ENCODE measurements at places on chromosomes 7 and 10.
A peak's percentile ranks its signal among the peaks of the same experiment; 100 is the strongest.

- no peak for DNase-seq
Measured at GRCh38 chr10:9296190-9296589, 1241.7 kb downstream of the GATA3 start.

GRCh38 chr10:90871766-90872647 is at the start of gene RPP30:
RPP30 (plus strand) TSS chr10:90871974; CDS start chr10:90871987, 13 bp downstream.
- DNase-seq = peak; percentile 91

- DNase-seq = peak; percentile 12
Measured at GRCh38 chr7:47518827-47519226, 63.1 kb downstream of the TNS3 start.

DNA sequence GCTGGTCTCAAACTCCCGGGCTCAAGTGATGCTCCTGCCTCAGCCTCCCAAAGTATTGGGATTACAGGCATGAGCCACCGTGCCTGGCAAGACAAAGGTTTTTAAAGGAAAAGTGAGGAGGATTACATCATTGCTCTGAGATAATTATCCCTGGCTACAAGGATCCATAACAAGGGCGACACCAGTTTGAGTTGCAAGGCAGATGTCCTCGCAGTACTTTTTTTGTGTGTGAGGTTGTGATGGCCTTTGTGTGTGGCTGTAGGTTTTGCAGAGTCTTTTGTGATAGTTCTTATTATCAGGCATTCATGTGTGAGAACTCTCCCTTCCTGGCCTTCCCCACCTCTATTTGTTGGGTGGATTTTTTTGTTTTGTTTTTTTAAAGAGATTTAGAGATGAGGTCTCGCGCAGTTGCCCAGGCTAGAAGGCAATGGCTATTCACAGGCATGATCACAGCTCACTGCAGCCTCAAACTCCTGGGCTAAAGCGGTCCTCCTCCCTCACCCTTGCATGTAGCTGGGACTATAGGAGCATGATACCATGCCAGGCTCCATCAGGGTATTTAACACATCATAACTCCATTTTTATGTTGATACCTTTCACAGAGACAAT is 10.0 kb downstream of the BTBD16 start:
- DNase-seq = peak; percentile 8

- no peak for DNase-seq
Measured at GRCh38 chr10:48213047-48213446, 61.4 kb downstream of the FRMPD2 start.

DNA sequence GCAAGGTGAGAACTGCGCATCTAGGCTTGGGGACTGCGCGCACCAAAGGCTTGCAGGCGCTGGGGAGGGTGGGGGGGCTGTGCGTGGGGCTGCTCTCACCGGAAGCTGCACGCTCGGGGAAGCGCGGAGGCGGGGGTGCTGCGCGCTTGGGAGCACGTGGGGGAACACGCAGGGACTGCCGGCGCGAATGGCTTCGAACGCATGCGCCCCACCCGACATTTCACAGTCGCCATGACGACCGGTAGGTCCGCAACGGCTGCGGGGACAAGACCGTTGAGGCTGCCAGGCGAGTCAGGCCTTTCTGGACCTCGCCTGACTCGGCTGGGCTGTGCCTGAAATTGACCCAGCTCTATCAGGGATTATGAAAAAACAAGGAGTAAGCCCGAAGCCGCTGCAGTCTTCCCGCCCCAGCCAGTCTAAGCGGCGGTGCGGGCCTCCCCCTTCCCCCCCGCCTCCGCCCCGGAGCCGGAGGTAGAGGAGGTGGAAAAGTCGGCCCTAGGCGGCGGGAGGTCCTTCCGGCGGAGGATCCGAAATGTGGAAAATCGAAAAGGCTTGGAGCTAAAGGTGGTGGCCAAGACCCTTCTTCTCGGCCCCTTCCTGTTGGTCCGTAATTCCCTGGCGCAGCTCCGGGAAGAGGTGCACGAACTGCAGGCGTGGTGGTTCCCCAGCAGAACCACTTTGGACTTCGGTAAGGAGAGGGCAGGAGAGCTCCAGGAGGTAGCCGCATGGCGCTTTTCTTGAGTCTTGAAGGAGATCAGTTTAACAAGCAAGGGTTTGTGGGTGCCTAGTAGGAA is 34.9 kb upstream of the STEAP1 start:
- DNase-seq = peak; percentile 63

GRCh38 chr7:104967088-104967487 is 46.9 kb upstream of the KMT2E start:
- DNase-seq = no peak

- DNase-seq = peak; percentile 17
Measured at GRCh38 chr10:132527339-132528063, 10.1 kb upstream of the INPP5A start.

- DNase-seq = no peak
Measured at GRCh38 chr10:86258941-86259340, 107.7 kb downstream of the GRID1 start.

GRCh38 chr7:116236020-116236630 is 25.8 kb downstream of the TES start:
- no peak for DNase-seq

GRCh38 chr7:87452279-87452678 is 23.2 kb downstream of the ABCB4 start:
- no peak for DNase-seq

DNA sequence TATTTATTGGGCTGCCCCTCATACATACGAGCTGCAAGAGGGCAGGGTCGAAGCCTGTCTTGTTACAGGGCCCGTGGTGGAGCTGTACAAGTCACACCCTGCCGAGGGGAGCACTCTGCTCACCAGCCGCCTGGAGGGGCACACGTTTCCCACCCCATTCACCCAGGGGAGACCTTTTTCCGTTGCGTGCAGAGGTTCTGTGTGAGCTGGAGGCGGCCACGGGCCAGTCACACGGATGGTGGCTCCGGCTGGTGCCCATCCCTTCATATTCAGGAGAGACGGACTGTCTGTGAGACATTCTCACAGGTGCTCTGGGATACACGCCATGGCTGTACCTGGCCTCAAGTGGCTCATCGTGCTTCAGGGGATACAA is 47.9 kb upstream of the FAM20C start:
- no peak for DNase-seq

GRCh38 chr10:93073539-93074146 is at the start of gene CYP26A1:
CYP26A1 (plus strand) TSS chr10:93073893; CDS start chr10:93073935, 42 bp downstream.
- no peak for DNase-seq

DNA sequence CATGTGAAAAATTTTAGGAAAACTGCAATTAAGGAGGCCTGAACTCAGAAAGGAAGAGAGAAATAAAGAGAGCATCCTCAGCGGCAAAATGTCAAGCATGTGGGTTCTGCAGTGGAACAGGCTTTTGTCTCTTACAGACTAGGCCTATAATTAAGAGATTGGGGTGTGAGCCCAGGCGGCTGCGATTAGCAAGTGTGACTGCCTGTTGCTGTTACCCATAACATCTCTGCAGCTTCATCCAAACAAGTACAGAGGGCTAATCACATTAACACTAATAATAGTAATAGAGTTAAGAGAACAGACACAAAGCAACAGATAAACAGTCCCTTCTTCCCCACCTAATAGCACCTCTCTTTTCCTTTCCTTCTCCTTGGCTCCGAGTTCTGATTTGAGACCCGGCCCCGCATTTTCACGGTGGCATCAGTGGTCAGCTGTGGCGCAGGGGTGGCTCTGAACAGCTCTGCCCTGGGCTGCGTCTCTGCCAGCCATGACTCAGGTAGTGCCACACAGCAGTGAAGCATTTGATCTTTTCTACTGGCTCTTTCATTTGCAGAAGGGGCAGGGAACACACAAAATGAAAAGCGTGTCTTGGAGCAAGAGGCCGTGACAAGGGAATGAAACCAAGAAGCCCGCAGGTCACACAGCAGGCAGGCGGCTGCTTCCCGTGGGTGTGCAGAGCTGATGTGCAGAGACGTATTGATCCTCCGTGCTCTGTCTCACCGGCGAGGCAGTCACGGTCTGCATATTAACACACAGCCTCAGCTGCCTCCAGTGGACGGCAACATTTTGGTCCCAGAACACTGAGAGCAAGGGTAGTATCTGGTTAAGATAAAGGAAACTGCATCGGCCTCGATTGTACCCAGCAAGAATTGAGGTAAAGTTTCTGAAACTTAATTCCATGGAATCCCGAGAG is 103.1 kb downstream of the KLF6 start:
- DNase-seq = no peak

DNA sequence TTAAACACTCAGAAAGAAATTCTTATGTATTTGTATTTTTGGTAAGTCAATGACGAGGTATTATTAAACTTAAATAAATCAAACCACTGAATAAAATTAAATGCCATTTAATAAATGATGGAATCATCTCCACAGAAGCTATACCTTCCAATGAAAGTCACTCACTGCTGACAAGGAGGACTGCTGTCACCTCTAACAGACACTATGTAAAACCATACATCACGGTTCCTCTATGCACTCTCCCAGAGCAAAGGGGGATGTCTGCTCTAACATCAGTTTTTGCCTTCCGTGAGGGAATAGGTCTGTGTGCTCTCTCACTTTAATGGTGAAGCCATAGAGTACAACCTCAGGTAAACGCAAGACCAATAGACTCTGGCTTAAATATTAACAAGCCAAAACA is 99.7 kb upstream of the DDC start:
- no peak for DNase-seq

DNA sequence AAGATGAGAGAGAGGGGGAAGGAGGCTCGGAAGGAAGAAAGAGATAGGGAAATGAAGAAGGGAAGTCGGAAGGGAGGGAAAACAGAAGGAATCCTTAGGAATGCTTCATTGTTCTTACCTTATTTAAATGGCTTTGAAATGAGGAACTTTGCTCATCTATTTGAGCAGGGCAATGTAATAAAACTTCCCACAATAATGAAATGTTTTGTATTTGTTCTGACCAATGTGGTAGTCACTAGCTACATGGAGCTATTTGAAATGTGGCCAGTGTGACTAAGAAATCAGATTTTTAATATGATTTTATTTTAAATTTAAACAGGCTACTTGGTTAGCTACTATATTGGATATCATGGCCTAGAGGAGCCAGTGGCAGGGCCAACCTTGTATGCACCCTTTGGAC is 510.6 kb downstream of the HTR7 start:
- DNase-seq = no peak

DNA sequence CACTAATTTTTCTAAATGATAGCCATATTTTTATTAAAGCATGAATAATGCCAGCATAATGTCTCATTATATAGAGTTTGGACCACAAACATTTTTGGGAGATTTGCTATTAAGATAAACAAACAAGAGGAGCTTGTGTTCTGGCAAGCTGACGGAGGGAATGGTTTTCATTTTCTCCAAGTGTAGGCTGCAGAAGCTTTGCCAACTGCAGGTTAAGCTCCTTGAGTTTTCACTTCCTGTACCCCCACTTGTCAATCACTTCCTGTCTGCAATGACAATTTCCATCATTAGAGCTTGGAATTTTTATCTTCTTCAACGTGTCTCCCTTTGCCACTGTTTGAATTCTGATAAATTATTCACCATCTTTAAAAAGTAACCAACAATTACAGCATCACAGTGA is 13.4 kb downstream of the EBF3 start:
- peak; percentile 21 for DNase-seq

DNA sequence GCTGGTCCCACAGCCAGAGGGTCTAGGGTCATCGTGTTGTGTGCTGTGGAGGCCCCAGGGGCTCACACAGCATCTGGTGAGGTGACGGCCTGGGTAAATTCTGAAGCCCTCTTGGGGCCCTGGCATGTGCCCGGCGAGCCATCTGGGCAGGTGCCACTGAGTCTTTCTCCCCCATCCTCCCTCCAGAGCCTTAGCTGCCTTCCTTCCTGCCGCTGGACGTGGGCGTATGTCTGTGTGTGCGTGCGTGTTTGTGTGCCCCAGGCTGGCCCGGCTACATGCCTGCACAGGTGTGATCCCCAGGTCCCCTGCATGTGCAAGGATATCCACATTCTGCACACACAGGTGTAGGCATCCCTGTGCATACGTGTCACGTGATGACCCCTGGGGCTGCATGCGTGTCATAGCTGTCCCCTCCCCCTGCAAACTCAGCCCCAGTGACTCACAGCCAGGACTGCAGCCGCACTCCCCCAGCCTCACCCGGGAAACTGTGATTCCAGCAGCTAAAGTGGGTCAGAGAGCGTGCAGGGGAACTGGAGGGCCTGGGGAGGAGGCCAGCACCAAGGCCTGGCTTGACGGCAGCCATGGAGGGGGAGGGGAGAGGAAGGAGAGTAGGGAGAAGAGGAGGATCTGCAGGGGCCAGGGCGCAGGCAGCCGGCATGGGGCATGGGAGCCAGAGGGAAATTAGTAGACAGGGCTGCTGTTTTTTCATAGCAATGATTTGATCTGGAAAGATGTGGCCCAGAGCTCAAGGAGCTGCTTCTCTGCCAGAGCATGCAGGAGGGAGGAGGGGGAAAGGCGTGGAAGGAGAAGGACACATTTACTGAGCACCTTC is 46.4 kb downstream of the ELFN1 start:
- DNase-seq = no peak

- DNase-seq = no peak
Measured at GRCh38 chr10:62047228-62047892, 145.9 kb downstream of the ARID5B start.

DNA sequence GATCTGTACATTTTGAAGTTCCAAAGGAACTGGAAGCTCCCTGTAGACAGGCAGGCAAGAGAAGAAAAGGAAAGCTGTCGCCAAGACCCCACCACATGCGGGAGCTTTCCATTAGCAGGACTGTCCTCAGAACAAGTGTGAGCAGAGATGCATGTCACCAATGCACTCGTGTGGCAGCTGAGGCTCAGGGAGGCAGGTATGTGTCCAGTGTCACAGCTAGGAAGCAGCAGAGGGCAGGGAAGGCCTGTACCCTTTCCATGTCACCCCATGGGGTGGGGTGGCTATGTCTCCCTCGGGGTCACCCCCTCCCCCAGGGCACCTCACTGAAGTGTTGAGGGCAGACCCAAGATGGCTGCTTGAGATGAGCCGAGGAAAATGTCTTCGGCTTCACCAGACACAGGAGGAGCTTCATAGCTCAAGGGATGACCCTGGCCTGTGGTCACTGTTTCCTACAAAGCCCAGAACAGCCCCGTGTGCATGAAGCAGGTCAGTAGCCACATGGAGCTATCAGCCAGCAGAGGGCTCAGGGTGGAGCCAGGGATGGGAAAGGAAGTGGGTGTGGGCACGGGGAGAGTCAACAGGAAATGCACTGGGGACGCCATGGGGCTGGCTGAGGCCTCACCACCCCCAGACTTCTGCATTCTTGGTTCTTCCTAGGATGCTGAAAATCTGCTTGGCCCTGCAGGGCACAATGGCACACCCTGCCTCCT is 96.6 kb downstream of the FAM53B start:
- no peak for DNase-seq

DNA sequence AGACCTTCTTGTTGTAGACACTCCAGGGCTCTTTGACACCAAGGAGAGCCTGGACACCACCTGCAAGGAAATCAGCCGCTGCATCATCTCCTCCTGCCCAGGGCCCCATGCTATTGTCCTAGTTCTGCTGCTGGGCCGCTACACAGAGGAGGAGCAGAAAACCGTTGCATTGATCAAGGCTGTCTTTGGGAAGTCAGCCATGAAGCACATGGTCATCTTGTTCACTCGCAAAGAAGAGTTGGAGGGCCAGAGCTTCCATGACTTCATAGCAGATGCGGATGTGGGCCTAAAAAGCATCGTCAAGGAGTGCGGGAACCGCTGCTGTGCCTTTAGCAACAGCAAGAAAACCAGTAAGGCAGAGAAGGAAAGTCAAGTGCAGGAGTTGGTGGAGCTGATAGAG is 5.5 kb downstream of the GIMAP7 start:
- DNase-seq = no peak

GRCh38 chr7:149281508-149282330 is 19.7 kb downstream of the ZNF783 start:
- DNase-seq = no peak

GRCh38 chr10:111873621-111874135 is 309.9 kb downstream of the GPAM start:
- DNase-seq = no peak
